ENCODE measurements at places on chromosomes 2 and 18. TPM values are rescaled to one million over a fixed set of nuclear protein-coding genes. Genes with fewer than 3 reads are reported as not detected.

DNA sequence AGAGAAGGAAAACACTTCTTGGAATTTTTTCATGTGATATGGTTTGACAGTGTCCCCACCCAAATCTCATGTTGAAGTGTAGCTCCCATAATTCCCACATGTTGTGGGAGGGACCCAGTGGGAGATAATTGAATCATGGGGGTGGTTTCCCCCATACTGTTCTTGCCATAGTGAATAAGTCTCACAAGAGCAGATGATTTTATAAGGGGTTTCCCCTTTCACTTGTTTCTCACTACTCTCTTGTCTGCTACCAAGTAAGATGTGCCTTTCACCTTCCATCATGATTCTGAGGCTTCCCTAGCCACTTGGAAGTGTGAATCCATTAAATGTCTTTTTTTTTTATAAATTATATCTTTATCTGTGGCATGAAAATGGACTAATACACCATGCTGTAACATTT lies 250.7 kb downstream of the LPIN1 start:
- no peak for DNase-seq

DNA sequence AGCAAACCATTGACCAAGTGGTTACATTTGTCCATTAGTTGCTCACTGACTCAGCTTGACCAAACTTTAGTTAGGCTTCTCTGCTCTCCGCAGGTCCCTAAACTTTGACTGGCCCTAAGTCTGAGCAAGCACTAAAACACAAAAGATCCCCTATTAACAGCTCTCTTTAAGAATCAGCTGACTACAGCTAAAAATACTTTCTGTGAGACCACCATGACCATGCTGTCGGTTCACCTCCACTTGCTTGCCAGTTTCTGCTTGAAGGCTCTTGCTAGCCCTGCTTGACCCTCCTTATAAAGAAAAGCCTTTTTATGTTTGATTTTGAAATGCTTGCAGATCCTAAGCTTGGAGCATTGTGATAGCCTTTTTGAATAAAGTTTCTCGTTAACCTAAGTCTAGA lies 40.4 kb upstream of the RIT2 start:
- DNase-seq = no peak

ITGB6 gene
- 152 TPM for total RNA-seq

G6PC2 gene
- total RNA-seq = not detected

DNA sequence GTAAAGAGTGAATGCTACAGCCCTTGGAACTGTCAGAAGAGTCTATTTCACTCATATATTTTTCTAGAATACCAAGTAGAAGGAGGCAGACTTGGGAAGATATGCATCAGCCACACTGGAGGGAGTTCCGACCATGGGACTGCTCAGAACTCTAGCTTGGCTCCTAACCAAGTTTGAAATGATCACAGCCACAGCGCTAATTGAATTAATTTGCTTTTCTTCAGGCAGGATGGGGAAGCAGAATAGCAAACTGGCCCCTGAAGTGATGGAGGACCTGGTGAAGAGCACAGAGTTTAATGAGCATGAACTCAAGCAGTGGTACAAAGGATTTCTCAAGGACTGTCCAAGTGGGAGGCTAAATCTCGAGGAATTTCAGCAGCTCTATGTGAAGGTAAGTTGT lies 51.4 kb downstream of the VSNL1 start:
- DNase-seq = no peak

GRCh38 chr2:73202156-73203054 lies at the start of gene NOTO:
NOTO (plus strand) TSS chr2:73202574; CDS start chr2:73202667, 93 bp downstream.
- DNase-seq = no peak

GRCh38 chr2:3195641-3196476 lies 181.8 kb downstream of the EIPR1 start:
- no peak for DNase-seq

- DNase-seq = no peak
Observed at GRCh38 chr2:104431701-104432121, 422.2 kb upstream of the POU3F3 start.

PRSS56 gene
- total RNA-seq = 2.5 TPM

GRCh38 chr2:60212181-60212945 lies 341.1 kb downstream of the BCL11A start:
- DNase-seq = no peak

DNA sequence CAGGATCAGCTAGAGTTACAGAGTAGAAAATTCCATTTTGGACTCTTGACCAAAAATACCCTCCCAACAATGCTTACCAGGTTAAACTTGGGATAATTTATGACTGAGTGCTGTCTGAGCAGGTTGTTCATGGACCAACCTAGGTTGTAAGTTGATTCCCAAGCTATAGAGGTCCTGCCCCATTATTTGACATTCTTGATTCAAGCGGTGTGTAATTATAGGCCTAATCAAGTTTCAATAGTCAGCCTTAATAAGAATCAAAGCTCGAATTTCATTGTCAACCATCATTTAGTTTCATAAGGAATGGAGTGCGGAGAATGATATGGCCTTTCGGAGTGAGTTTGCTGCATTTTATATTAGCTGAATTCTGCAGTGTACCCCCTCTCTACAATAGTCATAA lies 152.8 kb upstream of the FIGN start:
- DNase-seq = no peak

XDH gene
- 0.32 TPM for total RNA-seq

GRCh38 chr2:8441986-8442385 lies 239.9 kb upstream of the ID2 start:
- no peak for DNase-seq

GRCh38 chr18:39732918-39733317 lies 2167.3 kb upstream of the CELF4 start:
- DNase-seq = no peak

- no peak for DNase-seq
Observed at GRCh38 chr2:18304849-18305248, 255.6 kb downstream of the RDH14 start.

GRCh38 chr2:226551522-226552250 lies 247.9 kb downstream of the IRS1 start:
- DNase-seq = no peak

FHL2 gene
- 42.0 TPM for total RNA-seq

DNA sequence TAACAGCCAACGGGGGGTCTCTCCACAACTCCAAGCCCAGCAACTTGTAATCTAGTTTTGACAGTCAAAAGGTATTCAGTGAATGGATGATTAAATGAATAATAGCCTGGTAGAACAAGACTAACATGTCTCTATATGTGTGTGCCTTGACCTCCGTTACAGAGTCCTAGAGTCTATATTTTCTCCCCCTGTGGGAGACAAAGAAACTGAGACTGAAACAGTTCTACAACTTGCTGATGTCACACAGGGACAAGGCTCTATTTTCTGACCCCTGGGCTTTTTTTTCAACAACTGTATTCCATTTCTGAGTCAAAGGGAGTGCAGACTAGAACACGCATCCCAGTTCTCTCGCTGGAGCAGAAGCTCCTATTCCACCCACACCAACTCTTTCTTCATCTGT lies 223.6 kb upstream of the AGAP1 start:
- no peak for DNase-seq

- DNase-seq = no peak
Observed at GRCh38 chr18:48160622-48161021, 230.2 kb upstream of the SMAD2 start.

DNA sequence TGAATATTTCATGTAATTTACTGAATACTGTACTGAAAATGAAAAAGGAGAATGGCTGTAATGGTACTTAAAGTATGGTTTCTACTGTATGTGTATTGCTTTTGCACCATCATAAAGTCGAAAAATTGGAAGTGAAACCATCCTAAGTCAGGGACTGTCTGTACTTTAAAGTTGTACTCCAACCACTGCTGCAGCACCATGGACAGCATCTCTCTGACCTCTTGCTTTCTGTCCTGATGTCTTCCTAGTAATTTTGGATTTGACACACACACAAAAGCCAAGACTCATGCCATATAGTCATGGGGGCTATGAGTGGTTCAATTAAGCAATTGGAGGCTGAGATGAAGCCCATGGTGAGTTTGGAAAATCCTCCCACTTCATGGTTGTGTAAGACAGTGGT lies 256.3 kb upstream of the PKDCC start:
- peak; percentile 77 for DNase-seq

- DNase-seq = peak; percentile 54
Observed at GRCh38 chr18:77131652-77132368, 773 bp downstream of the MBP start.

ATP8B1 gene
- 7.2 TPM for total RNA-seq

- DNase-seq = no peak
Observed at GRCh38 chr2:127594116-127594591, 51.8 kb upstream of the GPR17 start.

ACVR1C gene
- total RNA-seq = 7.8 TPM

- DNase-seq = peak; percentile 84
Observed at GRCh38 chr18:21242141-21242779, at the start of gene GREB1L. GREB1L (plus strand) TSS chr18:21242232; CDS start chr18:21383519, 141,287 bp downstream.

CPSF3 gene
- 45.3 TPM for total RNA-seq

CHPF gene
- 388 TPM for total RNA-seq

All from myocyte (in vitro differentiated cells).